ENCODE measurements at places on chromosomes 4 and X.

DNA sequence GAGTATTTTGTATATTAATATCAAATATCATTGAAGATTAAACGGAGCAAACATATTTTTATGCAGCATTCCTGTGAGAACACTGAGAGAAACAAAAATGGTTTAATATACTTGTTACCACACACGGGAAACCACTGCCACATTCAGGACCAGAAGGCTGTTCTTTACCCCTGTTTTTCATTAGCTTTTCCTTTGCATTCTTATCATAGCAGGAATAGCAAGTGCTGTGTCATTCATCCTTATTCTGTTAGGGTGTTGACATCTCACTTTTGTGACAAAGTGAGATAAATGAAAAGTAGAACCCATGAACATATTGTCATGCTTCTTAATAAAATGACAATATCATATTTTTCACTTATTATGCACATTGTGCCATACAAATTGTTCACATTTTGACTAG, 212.4 kb upstream of the NDST4 start:
- no peak for DNase-seq

DNA sequence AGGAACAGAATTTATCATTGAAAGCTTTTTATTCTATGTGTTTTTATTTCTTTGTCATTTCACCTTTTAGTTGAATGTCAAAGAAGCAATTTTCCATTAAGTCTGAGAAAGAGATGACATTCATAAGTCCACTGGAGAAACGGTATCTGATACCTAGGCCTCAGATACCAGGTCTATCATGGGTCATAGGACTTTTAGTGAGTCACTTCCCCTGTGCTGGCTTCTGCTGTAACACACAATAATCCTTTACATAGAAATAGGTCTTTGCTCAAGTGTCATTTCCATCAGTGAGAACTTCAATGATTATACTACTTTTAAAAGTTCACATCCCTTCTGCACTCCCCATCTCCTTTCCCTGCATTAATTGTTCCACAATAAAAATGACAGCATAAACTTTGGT, 125.5 kb upstream of the ARMCX2 start:
- DNase-seq: no peak

- no peak for DNase-seq
These were observed 1313.7 kb upstream of the PABPC4L start for GRCh38 chr4:135515295-135515694.

GRCh38 chr4:165137205-165137604, 24.5 kb upstream of the TMEM192 start:
- DNase-seq: no peak

DNA sequence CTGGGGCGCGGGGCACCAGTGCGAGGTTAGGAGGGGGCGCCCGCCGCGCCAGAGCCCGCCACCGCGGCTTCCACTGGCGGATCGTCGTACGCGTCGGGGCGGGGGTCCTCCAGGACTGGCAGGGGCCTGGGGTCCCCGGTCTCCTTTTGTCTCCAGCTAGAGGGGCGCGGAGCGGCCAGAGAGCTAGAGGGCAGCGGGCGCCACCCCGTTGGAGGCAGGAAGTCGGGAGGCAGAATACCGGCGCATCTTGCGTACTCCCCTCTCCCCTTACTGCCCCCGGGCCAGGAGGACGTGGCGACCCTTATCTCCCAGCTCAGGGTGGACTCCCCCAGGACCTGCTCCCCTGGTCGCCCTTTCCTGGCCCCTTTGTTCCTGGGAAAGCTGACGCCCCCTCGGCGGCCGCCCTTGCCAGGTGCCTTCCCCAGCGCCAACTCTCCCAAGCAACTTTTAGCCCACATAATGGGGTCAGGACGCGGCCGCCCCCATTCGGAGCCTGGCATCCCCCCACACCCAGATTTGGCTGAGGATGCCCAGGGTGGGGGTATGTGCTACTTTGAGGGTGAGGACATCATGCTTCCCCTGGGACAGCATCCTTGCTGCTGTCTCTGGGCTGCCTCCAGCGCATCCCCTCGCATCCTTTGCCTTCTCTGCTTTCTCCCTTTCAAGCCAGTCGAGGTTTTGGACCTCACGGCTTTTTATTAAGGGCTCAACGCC, 933 bp downstream of the CNKSR2 start:
- no peak for DNase-seq

DNA sequence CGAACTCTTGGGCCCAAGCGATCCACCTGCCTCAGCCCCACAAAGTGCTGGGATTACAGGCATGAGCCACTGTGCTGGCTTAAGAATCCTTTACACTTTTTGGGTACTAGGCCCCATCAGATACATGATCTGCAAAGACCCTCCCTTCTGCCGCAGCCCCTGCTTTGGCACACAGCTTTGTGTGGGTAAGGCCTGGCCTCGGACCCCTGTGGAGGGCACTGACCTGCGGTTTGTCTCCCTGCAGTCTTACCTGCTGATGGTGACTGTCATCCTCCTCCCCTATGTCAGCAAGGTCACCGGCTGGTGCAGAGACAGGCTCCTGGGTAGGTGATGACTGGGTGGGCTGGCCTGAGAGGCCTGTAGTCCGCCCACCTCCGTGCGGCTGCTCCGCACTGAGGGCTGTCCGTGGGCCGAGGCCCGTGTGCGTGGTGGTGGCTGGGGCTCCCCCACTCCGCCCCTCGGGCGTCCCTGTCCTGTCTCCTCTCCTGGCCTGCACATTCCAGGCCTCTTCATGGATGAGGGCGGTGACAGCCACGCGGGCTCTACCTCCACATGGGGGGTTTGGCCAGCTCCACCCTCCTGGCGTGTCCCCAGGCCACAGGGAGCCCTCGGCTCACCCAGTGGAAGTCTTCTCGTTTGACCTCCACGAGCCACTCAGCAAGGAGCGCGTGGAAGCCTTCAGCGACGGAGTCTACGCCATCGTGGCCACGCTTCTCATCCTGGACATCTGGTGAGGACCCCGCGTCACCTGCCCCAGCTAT, 18.0 kb downstream of the DGKQ start:
- no peak for DNase-seq

DNA sequence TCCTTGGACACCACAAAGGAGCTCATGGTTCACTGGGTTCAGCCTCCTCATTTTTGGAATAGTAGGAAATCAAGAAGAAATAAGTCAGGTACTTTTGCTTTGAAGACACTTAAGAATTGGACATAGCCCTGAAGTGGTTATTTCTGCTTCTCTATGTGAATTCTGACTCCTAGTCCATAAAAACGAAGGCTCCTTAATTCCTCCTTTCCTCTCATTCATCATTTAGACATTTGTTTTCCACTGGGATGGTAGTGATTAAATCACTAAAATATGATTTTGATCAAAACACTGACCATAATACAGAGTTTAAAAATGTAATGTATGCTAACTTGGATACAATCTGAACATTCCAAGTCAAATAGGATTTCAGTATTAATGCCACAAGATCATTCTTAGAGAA, 34.7 kb upstream of the CYP2U1 start:
- no peak for DNase-seq

DNA sequence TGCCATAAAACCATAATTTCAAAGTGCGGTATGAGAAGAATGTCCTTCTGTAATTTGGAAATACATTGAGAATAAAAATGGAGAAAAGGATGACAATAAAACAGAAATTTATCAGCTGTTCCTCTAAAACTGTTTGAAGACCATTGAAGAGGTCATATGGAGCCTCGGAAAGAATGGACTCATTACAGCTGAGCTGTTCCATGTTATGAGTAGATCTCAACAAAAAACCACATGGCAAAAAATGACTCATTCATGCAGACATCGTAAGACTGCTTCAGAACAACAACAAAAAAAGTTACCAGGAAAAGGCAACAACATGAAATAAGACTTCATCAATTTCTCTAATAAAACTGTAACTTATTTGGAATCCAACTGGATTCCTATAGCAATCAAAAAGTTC, 39.7 kb downstream of the AKAP4 start:
- no peak for DNase-seq

DNA sequence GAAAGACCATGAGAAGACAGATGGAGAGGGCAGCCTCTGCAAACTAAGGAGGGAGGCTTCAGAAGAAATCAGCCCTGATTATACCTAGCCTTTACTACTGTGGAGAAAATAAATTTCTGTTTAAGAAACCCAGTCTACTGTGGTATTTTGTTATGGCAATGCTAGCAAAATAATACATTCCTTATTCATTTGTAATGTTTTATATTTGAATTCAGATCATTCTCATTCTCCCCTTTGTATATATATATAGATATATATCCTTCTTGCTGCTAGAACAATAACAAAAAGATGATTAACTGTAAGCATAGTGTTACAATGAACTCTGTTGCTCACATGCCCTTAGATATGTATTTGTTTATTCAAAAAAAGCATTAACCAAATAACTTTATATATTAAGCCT, 22.5 kb downstream of the DMD start:
- no peak for DNase-seq

DNA sequence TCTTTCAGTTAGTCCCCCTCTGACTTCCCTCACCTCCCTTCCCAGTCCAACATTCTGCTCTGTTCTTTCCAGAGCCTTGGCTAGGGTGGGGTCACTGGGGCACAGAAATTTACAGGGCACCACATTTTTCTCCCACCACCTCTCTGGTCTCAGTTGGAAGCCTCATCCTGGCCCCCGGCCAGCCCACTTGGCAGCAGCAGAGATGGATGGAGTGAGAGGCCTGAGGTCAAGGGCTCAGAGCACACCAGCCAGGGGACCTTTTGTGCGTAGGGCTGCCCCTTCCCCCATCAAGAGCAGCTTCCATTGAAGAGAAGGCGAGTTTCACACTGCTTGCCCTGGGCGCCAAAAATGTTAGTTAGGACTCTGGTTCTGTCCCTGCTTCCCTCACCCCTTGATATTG, 230.9 kb downstream of the SOX3 start:
- no peak for DNase-seq

GRCh38 chr4:5021546-5021945, 2.3 kb upstream of the CYTL1 start:
- no peak for DNase-seq

DNA sequence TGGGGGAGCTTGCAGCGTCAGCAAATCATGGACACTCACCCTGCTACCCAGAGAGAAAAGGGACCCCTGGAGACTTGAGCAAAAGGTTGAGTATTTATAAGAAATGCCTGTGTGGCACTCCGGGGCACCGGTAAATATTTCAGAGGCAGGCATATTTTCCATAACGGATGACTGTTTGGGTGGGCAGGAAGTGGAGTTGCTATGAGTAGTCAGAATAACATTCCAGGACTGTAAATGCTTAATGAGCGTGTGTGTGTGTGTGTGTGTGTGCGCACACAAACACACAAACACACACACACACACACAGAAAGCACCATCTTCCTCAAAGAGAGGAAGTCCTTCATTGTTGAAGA, 74.6 kb downstream of the MXRA5 start:
- no peak for DNase-seq

DNA sequence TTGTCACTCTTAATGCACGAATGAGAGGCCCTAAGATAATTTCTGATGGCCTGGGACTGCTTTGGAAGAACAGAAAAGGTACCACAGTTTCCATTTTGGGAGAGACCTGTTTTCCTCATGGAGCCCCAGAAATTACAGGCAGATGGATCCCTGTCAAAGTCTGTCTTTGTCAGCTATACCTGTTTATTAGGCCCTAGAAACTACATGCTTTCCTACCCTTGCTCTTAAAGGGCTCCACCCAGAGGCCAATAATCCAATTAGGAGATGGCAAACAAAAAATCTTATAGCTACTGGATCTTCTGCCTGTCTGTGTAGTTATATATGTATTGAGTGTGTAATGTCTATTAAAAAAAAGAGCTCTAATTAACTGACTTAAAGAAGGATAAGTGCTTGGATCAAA, 141.3 kb downstream of the NR3C2 start:
- DNase-seq: no peak

DNA sequence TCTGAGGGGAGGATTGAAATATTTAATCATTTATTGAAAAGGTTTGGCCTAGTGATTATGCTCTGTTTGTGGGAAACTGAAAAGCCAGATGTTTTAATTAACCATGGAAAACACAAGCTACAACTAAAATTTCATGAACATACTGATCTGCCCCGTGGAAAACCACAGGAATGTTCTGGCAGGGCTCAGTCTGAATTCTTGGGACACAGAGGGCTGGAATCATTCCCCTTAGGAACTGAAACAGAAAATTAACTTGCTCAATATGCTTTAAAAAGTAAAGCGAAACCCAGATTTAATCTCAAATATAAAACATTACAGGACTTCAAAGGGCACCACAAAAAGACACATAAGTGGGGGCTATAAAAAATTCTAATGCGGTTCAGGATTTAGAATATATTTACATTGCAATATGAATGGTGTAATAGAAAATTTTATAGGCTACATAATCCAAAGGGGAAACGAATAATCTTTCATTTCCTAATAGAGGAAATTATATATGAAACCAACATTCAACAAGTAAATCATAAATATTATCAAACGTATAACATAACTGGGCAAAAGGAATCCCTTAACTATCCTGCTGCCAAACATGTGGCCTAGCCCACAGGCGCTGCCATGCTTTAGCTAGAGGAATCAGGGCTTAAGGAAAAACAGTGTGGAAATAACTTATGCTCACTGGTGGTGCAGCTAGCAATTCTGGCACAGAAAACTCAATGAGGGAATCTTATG, 70.9 kb downstream of the APBB2 start:
- DNase-seq: peak; percentile 95

DNA sequence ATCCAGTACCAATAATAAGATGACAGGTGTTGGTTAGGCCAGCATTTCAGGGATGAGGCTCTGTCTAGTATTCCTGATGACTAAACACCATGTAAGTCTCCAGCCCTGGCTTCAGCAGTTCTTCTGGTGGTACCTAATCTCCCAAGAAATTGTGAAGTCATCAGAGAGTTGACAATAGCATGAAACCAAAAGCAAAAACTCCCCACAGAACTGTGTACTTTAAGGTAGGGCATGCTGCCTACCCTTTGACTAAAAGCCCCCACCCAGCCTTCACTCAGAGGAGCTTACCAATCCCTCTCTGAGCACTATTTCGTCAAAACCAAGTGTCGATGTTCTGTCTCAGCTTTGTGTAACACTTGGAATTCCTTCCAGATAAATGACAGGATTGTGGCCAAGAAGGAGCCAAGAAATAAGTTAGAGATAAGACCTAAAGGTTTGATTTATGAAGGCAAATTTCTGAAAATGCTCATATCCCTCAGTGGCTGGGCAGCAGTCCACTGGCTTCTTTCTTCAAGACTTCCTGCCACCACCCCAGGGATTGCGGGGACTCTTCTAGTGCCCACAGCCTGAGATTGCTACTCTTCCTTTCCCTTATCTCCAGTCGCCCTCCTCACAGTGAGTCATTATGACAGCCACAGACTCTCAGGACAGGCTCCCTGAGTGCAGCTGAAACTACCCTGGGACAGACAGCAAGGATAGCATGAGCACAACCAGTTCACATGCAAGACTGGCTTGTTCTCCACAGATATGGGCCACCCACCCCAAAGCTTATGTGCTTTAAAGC, 67.3 kb upstream of the LHFPL1 start:
- no peak for DNase-seq

- peak; percentile 98 for DNase-seq
These were observed 24.4 kb downstream of the UGT2A3 start for GRCh38 chr4:68927165-68927564.

GRCh38 chr4:60938181-60938580, 261.9 kb upstream of the ADGRL3 start:
- no peak for DNase-seq

GRCh38 chr4:145566086-145566708, 53.0 kb upstream of the MMAA start:
- no peak for DNase-seq
